ENCODE measurements at places on chromosomes 6 and 20.

DNA sequence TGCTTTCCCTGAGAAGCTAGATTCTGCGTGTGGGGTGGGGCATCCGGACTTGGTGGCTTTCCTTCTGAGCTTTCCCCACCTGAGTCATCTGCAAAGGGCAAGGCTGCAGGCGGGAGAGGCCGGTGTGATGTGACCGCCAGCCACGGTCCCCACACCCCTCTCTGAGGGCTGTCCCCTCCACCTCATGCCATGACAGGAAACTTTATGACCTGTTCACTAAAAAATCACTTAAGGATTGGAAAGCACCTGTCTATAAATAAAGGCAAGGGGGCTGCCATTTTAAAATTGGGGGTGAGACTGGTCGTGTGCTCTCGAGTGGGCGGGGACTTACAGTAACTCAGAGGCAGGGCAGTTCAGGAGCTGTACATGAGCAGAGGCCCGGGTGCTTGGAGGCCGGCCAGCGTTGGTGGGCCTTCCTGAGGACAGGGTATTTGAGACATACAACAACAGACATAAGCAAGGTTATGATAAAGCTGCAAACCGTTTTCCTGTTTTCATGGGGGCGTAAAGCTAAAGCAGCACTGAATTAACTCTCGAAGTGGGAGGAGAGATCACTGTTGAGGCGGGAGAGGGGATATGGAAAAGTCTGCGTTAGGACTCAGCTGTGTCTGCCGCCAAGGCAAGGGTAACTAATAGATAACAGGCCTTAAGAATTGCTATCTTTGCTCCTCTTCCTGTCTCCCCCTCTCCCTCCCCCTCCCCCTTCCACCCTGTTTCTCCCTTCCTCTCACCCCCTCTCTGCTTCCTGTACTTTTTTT is 16.1 kb upstream of the SERPINB1 start:
- no peak for DNase-seq

DNA sequence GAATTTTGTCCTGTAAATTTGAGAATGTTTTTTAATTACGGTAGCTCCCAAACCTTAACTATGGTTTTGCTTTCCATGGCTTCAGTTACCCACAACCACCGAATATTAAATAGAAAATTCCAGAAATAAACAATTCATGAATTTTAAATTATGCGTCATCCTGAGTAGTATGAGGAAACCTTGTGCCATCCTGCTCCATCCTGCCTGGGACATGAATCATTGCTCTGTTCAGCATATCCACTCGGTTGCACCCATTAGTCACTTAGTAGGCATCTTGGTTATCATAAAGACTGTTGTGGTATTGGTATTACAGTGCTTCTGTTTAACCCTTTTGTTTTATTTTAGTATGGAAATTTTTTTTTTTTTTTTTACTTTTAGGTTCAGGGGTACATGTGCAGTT is 39.7 kb downstream of the KCNS1 start:
- no peak for DNase-seq

DNA sequence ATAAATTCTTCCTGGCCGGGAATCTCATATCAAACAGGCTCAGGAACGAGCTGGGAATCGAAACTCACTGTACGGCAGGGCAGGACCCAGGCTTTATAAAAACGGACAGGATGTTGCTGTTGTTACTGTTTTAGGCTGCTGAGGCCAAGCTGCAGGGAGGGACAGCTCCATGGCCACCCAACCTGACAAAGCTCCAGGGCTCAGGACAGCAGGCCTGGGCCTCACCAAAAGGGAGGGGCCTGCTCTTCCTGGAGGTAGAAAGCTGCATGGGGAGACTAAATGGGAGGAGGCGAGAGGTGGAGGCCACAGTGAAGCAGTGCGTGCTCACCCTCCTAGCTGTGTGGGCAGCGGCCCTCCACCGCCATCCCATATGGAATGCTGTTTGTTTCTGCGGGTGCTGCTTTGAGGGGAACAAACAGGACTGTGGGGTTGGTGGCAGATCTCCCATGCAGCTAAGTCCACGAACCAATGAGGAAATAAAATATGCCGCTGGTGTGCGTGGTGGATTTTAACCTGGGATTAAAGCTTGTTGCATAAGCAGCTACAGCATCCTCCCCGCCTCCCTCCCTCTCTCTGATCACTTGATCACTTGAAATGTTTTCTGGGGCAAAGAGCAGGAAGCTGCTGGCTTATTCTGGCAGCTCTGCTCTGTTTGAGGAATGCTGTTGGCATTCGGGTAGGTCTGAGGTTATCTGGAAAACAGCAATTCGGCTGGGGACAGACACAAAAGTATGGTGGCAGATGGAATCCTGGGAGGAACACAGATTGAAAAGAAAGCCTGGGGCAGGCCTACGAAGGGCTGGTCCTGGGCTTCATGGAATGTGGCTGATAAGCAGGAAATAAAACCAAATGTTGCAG is 2.4 kb upstream of the ZMYND8 start:
- peak; percentile 70 for DNase-seq

DNA sequence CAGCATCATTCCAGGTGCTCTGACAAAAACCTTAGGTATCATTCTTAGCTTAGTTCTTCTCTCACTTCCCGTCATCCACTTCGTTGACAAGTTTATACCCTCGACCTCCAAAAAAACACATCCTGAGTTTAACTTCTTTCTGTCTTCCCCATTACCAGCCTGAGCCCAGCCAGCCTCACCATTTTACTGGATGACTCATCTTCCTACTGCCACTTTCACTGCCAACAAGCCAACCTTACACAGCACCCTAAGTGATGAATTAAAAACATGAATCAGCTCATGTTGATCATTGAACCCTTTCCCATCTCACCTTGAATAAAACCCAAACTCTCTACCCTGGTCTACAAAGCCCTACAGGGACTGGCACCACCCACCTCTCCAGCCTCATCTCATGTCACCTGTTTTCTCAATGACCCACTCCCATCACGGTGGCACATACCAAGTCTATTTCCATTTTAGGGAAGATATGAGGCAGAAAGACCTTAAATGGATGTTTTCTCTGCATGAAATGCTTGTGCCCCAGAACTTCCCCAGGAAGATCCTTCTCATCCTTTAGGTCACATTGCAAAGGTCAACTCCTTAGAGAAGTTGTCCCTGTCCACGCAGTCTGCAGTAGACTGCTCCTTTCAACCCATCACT is 9.9 kb upstream of the UST start:
- no peak for DNase-seq
